Activated naive CD8-positive, alpha-beta T cell treated with anti-CD3 and anti-CD28 coated beads for 36 hours (primary cell): ENCODE measurements at places on chromosomes 12 and 14.

GRCh38 chr14:100911665-100912316 lies 8.3 kb upstream of the RTL1 start:
- no peak for DNase-seq

DNA sequence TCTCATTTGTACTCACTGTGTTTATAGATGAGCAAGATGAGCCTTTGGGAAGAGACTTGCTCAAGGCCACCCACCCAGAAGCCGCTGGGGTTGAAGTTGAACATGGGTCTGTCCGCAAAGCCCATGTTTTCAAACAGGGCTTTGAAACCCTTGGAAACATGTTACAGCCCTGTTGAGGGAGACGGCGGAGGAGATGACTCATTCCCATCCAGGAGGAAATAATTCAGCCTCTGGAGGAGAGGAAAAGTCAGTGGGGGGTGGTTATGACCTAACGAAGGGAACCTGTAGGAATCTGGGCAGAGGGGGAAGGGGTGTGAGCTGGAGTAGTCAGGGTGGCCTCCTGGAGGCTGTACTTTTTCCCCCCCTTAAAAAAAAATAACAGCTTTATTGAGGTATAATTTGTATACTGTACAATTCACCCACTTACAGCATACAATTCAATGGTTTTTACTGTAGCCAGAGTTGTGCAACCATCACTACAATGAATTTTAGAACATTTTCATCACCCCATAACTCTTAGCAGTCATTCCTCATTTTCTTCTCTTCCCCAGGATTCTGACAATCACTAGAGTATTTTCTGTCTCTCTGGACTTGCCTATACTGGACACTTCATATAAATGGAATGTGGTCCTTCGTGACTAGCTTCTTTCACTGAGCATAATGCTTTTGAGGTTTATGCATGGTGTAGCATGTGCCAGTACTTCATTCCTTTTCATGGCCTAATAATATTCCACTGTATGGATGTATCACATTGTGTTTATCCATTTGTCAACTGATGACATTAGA lies 1.9 kb upstream of the RIN3 start:
- DNase-seq, result no peak

GRCh38 chr14:81219759-81220579 lies 790 bp downstream of the GTF2A1 start:
- DNase-seq, result peak; percentile 44

- DNase-seq, result no peak
Observed at GRCh38 chr12:1869145-1869544, 48.8 kb downstream of the LRTM2 start.

DNA sequence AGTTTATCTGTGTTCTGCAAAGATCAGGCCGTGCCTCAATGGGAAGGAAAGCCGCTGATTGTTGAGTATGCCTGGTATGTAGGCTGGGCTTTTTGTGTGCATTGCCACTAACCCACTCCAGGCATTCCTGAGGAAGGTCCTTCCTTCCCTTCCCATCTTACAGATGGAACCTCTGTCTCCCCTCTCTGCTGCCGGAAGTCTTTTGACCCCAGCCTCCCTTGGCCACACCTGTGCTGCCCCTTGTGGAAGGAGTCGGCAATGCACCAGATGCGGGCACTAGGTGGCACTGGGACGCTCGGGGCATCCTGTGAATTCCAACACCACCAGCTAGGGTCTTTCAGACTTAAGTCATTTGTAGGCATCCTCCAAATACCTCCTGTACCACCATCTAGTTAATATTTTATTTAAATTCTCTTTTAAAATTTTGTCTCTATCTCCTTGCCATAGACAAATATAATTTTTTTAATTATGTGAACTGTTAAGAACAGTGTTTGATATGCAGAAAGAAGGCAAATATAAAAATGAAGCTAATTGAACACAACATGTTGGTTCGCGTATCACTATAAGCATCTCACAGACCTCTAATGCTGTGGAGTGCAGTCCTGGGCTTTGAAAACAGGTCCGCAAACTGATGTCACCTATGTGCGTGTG lies 99.6 kb downstream of the RIN3 start:
- peak; percentile 66 for DNase-seq

- DNase-seq, result peak; percentile 7
Observed at GRCh38 chr12:40015345-40015744, 90.5 kb downstream of the SLC2A13 start.

GRCh38 chr12:108691998-108692808 lies 39.1 kb downstream of the CORO1C start:
- DNase-seq, result no peak

GRCh38 chr12:46609273-46609623 lies 216.5 kb downstream of the SLC38A4 start:
- DNase-seq, result no peak

DNA sequence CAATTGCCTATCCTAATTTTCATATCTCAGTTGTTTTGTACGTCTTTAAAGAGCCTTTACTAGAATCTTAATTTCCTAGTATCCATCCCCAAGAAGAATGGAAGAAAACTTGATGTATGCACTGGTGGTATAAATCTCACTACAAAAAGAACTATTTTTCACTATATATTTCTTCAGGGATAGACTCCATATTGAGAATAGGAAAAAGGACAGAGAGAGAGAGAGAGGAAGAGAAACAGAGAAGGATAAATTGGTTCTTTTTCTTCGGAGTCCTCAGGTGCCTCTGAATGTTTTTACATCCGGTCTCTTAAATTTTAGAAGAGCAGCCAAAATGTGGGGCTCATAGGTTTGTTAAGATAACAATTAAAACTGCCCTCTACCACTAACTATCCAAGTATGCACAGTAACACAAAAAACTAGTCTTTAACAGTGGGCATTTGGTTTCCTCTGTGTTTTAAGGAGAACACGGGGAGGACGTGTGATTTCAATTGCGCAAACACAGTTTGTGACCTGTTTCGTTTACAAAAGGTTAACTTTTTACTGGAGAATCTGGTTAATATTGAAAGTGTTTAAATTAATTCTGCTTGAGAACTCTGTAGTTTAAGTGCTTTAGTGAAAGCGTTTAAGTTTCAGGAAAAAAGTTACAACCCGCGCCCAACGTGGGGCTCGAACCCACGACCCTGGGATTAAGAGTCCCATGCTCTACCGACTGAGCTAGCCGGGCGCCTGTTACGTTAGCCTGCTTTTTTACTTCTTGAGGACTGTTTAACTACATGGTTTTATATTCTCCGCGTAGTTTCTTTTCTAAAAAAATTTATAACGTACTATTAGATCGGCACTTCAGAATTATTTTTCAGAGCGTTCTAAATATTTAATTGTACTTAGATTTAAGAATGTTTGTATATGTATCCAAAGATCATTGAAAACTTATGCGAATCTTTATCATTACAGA lies 5.1 kb upstream of the PSMA3 start:
- peak; percentile 68 for DNase-seq

DNA sequence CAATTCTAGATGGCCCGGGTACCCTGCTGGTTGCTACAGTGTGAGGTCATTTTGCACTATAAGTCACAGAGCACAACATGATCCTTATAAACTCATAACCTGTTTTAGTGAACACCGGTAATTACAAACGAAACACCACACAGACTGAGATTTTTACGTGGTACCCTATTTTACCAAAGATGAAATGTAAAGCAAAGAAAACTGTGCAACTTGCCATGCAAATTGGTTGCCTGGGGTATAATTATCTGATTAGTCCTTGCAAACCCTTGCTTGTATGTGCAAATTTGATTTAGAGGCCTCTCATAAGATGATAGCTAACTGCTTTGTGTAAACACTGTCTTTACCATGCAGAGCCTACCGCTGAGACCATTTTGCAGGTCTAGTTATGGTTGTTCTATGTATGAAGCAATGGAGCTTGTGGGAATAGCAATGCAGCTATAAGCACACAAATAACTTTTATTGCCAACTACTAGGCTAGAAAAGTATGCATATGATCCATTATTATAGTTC lies 372.1 kb upstream of the FAR2 start:
- no peak for DNase-seq

GRCh38 chr14:33612197-33612505 lies 338.7 kb downstream of the EGLN3 start:
- DNase-seq, result no peak

- DNase-seq, result no peak
Observed at GRCh38 chr14:104439625-104440024, 139.9 kb upstream of the C14orf180 start.

- no peak for DNase-seq
Observed at GRCh38 chr12:88860851-88861250, 280.6 kb upstream of the KITLG start.

DNA sequence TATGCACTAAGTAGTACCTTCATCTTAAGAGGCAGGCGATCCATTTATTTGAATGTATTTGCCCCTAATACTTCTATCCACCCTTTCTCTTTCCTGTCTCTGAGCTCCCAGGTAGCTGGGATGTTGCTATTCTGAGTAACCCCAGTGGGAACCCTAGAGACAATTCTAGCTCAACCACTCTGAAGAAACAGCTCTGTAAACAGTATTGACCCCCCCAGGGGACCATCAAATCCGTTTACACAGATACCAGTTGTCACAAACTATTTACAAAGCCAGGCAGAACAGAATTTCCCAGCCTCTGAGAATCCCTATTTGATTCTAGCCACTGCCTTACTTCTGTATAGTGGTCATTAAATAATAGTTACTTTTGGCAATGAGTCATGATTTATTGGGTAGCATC lies 64.9 kb downstream of the MIPOL1 start:
- no peak for DNase-seq

GRCh38 chr14:80805136-80805535 lies 136.4 kb downstream of the CEP128 start:
- no peak for DNase-seq

- no peak for DNase-seq
Observed at GRCh38 chr12:92452763-92453162, 250.0 kb upstream of the PLEKHG7 start.

- DNase-seq, result no peak
Observed at GRCh38 chr14:98961191-98961590, 310.8 kb downstream of the BCL11B start.

GRCh38 chr14:51396222-51396815 lies 156.3 kb downstream of the TMX1 start:
- no peak for DNase-seq

DNA sequence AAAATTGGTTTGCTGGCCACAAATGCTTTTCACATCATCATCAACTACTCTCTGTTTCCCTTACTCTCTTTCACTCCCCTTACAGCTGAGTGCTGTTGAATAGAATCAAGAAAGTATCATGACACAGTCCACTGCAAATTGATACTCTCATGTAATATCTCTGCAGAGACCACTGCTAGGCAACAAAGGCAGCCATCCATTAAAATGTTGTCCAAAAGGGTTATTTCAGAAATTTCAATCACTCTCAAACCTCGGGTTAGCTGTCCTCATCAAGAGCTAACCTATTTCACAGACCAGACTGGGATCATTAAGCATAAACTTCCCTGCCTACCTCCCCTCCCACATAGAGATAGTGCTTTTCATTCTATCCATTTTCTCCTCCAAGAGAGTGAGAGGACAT lies 186.7 kb downstream of the PLCZ1 start:
- DNase-seq, result no peak

DNA sequence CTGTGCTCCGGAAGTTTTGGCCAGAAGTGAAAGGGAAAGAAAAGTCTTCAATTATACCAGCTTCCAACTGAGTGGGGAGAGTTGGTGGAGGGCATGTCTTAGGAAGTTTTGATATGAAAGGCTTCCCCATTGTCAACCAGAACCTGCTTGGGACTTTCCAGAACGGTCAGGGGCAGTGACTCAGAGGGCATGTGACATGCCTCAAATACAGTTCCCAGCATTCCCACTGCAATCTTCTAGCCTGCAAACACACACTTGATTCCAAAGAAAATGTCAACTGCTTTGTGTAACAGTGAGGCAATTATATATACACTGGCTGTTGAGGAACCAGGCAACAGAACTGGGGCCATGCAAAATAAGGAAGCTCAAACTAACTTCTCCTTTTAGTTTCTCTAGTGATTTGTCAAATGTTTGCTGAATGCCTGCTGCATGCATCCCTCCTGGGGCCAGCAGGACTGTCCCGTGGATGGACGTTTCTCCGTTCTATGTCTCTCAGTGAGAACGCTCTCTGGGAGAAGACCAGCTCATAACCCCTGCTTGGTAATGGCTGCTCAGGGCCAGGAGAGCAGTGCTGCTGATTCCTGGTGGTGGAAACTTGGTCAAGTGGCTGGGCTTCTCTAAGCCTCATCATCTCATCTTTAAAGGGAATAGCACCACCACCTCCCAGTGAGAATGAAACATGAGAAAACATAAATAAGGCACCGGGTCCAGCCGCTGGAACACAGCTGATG lies 18.3 kb downstream of the SLC25A47 start:
- DNase-seq, result no peak

DNA sequence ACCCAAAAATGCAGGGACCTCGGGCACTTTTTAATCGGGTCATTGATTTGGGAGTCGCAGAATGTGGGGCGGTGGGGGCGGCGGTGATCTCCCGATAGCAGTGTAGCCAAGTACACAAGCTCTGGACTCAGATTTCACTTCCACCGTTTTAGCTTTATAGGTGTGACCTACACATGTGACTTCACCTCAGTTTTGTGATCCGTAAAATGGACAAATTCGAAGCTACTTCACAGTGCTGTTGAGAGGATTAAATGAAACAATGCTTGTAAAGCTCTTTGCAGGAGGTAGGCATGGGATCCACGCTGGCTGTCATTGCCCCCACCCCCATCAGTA lies 478 bp downstream of the RITA1 start:
- no peak for DNase-seq

GRCh38 chr14:66979101-66979974 lies 209.9 kb upstream of the GARIN2 start:
- DNase-seq, result no peak
